LNCaP clone FGC (cell line): ENCODE measurements at places on chromosomes 16 and 17.

GRCh38 chr16:80280557-80280956 is 260.2 kb upstream of the DYNLRB2 start:
- no peak for DNase-seq

GRCh38 chr17:35895636-35896587 is 15.8 kb upstream of the CCL5 start:
- no peak for DNase-seq

- peak; percentile 25 for DNase-seq
Measured at GRCh38 chr16:79721270-79721669, 120.7 kb upstream of the MAF start.

DNA sequence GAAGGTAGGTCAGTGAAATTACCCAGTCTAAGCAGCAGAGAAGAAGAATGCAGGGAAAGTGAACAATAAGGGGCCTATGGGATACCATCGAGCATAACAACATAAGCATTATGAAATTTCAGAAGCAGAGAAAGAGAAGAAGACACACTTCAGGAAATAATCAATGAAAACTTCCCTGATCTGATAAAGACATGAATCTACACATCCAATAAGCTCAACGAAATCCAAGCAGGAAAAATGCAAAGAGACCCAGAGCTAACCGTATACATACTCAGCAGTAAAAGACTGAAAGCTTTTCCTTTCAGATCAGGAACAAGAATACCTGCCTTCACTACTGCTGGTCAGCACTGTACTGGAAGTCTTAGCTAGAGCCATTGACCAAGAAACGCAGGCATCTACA is 38.6 kb downstream of the WDR45B start:
- no peak for DNase-seq

- DNase-seq, result no peak
Measured at GRCh38 chr17:40819528-40820125, 2.8 kb downstream of the KRT10 start.

DNA sequence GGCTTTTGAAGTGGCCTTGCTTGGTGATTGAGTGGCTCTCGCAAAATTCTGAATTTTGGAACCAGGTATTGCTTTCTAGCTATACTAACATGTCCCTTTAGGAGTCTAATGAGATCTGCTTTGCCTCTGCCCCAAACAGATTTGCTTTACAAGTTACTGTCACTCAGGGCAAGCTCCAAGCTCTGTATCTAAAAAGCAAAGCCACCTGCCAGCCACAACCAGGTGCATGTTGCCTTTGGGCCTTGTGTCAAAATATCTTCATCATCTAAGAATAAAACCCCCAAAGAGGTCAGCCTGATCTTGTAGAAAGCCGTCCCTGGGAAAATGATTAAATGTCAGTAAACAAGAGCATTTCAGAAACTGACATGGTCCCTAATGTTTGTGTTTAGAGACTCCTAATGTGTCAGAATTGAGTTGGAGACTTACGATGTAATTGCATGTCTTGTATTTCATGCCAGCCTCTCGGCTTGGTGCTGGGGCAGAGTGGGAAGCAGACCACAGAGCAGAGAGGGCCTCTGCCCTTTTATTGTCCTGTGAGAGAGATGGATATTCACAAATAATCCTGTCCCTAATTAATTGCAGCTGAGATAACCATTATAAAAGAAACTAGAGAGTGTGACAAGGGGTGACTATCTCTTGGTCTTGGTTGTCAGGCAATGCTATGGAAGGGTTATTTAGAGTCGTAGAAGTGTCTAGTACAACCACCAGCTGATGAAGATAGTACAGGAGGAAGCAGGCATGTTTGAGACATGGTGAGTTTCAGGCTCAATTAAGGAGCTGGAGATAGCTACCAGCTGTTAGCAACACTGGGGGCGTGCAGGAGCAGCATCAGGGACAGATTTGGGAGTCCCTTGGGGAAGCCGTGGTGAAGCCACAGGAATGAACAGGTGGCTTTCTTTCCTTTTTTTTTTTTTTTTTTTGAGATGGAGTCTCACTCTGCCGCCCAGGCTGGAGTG is 90.7 kb downstream of the PITPNC1 start:
- no peak for DNase-seq

DNA sequence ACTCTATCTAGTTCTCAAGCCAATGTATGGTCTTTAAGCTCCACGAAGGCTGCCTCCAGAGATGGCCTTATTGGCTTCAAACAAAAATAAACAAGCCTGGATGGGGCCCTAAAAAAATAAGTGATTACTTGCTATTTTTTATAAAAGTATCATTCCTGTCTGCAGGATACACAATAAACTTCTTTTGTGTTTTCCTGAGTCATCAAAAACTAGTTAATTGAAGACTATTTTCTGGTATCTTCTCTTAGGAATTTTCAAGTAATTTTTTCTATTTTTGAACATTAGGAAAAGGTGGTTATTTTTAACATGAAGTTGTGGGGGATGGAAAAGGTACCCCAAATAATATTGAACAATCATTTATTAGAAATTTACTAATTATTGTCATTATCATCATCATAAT is 213.1 kb upstream of the DYNLRB2 start:
- DNase-seq, result no peak

DNA sequence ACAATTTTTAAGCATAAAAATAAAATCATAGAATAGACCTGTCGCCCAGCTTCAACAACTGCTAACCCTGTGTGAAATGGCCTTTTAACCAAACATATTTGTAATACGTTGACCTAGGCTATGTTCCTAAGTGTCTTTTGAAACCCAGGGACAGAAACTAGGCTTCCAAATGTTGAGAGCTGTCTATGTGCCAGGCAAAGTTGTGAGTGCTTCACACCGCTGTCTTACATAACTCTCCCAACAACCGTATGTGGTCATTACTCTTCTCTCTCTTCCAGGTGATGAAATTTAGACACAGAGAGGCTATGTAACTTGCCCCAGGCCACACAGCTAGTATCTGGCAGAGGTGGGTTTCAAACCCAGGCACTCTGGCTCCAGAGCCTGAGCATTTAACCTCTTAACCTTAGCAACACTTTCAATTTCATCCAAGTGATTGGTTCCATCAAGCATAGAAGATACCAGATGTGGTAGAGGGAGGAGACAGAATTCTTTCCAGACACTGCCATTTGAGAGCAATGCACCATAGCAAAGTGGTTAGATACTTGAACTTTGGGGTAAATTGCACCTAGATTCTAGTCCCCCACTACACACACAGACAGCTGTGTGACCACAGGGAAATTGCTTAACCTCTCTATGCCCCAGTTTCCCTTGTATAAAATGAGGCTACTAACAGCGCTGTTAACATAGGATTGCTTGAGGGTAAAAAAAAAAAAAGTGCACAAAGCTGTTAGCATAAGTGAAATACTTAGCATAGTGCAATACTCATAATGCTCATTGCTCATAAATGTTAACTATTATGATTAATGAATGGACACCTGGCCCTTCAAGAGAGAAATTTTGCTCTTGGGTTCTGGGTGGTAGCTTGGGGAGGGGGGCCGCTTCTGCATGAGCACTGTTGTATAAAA is 160.6 kb downstream of the IRX3 start:
- DNase-seq, result no peak

GRCh38 chr17:82160075-82160474 is 52.6 kb downstream of the CCDC57 start:
- DNase-seq, result no peak

- DNase-seq, result no peak
Measured at GRCh38 chr17:41415411-41415810, 9.0 kb downstream of the KRT37 start.

DNA sequence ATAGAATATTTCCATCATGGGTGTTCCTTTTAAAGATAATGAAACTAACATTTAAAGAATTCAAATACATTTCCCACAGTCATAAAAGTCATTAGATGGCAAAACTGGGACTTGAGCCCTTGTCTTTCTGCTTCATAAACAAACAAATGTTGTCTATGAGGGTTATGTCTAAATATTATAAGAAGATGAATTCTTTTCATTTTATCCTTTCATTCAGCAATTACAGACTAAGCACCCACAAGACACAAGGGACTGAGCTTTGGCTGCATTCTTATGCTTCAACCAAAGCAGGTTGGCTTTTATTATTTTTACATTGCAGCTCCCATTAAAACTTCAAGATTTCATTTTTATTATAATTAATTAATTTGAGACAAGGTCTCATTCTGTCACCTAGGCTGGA is 14.9 kb downstream of the SARM1 start:
- no peak for DNase-seq

DNA sequence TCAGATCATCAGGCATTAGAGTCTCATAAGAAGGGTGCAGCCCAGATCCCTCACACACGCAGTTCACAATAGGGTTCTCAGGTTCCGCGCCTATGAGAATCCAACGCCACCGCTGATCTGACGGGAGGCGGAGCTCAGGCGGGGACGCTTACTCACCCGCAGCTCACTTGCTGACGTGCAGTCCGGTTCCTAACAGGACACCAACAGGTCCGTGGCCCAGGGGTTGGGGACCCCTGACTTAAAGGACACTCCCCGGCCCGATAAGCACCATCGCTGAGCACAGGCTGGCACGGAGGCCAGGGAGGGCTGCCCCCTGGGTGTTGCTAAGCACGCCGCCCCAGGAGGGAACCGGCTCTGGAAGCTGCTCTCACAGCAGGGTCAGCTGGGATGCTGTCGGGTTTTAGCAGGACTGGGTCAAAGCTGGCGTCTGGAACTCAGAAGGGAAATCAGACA is 30.1 kb upstream of the BAHCC1 start:
- DNase-seq, result peak; percentile 59

DNA sequence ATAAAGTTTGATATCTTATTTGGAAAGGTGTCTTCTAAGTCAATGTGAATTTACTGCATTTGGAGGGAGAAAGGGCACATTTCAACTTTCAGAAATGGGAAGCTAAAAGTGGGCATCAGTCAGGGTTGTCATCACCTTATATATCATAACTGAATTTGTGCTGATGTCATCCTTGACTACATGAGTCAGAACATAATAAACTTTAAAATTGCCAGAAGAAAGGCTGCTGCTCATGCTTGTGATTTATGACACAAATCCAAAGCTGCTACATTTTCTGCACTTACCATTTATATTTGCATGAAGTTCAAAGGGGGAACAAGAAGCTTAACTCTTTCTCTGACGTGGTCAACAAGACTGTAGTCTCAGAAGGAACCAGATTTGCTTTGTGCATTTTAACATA is 196.6 kb downstream of the UTP18 start:
- DNase-seq, result no peak

- DNase-seq, result no peak
Measured at GRCh38 chr16:2852731-2853507, 5.1 kb downstream of the PRSS22 start.

DNA sequence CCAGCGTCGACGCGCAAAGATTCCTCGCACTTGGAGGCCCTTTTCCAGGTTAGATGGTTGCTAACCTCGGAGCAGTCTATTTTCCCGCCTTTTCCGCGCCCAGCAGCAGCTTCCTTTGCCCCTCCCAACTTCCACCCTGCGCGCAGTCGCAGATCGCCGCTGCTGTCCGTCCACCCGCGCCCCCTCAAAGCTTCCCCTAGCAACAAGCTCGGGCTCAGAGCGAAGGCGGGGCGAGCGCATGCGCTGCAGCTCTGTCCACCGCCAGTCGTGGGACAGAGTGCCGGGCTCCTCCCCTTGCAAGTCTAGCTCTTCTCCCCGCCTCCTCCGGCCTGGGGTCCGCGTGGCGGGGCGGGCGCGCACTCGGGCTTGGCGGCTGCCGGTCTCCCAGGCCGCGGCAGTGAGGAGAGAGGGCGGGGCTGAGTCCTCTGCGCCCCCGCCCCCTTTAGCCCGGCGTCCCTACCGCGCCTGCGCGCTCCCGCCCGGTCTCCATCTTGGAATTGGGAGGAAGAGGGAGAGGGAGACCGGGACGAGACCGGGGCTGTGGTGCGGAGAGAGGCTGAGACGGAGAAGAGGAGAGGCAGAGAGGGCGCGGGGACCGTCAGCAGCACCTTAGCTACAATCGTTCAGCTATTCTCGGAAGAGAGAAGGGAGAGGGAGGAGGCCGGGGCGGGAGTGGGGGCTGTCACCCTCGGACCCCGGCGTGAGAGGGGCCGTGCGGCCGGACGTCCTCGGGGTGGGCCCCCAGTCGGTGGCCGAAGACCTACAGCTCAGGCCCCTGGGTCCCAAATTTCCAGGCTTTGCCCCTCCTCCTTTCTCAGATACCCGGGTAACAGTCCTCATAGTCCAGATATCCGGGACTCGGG is at the start of gene TAOK2:
TAOK2 (plus strand) TSS at position 485 of the 863 bp plus-strand sequence. CDS start 3,905 bp downstream, outside the sequence.
- peak; percentile 94 for DNase-seq

DNA sequence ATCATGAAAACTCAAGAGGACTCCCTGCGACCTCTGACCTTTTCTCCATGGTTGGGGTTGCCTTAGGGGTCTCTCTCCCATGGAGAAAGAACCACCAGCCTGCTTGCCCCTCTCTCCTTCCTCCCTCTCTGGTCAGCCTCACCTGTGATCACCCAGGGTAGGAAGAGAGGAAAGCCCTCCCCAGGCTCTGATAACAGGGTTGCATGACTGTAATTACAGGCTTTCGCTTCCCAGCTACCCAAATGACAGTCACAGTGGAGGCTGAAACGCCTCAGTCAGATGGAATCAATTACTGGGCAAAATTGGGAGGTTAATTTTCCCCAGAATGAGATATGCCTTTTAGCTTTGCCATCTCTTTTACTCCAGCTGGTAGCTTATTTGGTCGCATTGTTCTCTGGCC is 265.8 kb upstream of the SOX9 start:
- DNase-seq, result no peak

DNA sequence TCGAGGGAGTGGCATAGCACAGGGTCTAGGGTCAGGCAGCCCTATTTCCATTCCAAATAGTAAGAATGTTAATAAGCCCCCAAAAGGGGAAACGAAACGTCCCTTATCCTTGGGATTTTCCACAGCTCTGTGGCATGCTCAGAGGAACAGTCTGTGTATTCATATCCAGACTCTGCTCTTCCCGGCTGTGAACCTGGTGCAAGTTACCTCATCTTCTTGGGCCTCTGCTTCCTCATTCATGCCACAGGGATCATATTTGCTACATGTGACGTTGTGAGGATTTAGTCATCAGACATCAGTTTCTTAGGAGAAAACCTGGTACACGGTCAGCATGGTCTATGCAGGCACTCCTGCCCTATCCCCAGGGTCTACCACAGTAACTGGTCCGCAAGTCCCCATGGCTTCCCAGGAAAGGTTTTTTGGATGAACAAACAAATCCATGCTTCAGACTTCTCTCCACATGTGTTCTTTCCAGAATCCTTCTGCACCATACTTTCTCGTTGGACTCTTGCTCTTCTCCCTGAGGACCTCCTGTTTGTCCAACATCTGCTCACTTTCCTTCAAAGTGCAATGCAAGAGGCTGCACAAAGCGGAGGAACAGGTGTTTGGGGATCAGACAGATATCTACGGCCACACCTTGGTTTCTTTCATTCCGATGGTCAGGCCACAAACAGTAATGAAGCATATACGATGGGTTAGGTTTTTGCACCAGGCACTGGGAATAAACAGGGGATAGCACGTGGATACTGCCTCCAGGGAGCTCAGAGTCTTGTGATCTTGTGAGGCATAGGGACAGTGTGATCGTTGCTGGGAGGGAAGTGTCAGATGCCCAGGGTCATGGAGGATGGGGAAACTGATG is 17.7 kb downstream of the GLP2R start:
- no peak for DNase-seq

GRCh38 chr16:72301523-72302236 is 129.7 kb upstream of the PMFBP1 start:
- no peak for DNase-seq

GRCh38 chr17:16435925-16436886 is 20.8 kb downstream of the TRPV2 start:
- DNase-seq, result no peak

GRCh38 chr16:78278056-78278450 is 178.6 kb downstream of the WWOX start:
- DNase-seq, result no peak
